Right lobe of liver (tissue), 6 donors: ENCODE measurements at places on chromosomes 13 and 19.

DNA sequence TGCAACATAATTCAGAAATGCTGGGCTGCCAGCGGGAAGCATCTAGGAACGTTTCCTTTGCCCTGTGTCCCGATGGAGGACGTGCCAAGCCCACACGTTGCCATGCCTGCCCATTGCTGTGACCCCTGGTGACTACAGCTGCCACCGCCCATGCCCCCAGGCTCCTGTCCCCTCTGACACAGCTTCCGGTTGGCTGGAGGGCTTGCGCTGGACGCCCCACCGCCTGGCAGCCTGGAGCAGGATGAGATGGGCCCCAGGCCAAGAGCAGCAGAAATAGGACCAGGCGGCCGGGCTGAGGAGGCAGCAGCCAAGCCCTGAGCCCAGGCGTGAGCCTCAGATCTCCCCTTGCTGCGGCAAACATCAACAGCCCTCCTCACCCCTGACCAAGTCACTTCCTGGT lies 125.9 kb downstream of the COL4A2 start:
- DNase-seq, result no peak
- no peak overlapping the region for H3K27ac ChIP-seq
- no peaks in the 10 kb centered on the region for H3K36me3 ChIP-seq
- no peak overlapping the region for H3K4me3 ChIP-seq

DNA sequence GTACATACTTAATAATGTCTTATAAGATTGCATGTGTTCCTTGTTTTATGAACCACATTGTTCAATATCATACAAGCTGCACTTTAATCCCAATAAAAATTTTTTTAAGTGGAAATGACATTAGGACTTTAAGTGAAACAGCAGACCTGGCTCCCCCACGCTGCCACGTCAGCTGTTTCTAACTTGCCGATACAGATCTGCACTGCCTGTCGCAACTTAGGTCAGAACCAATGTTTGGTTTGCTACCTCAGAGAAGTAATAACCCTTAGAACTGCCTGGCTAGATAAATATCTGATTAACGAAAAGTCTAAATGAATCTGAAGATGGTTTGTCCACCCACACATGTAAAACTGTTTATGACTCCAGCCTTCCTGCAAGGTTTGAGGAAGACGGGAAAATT lies 327.5 kb upstream of the DACH1 start:
- no peak overlapping the region for H3K27ac ChIP-seq
- no peaks in the 10 kb centered on the region for H3K27me3 ChIP-seq
- H3K4me1 ChIP-seq, result no peaks in the 10 kb centered on the region
- no peaks in the 10 kb centered on the region for H3K36me3 ChIP-seq
- no peak for DNase-seq

- H3K4me1 ChIP-seq, result no peaks in the 10 kb centered on the region
- no peaks in the 10 kb centered on the region for H3K27me3 ChIP-seq
- peak; percentile 75 for DNase-seq
- H3K36me3 ChIP-seq, result no peaks in the 10 kb centered on the region
- H3K4me3 ChIP-seq, result no peak overlapping the region
- no peak overlapping the region for H3K27ac ChIP-seq
Observed at GRCh38 chr19:4768934-4769777, 22.4 kb upstream of the FEM1A start.

- DNase-seq, result no peak
- peaks cover 25% of the 10 kb centered on the region for H3K4me1 ChIP-seq
- no peak overlapping the region for H3K4me3 ChIP-seq
- H3K27ac ChIP-seq, result peak overlapping the region; percentile 52
- no peaks in the 10 kb centered on the region for H3K36me3 ChIP-seq
Observed at GRCh38 chr19:6258812-6259311, 20.9 kb downstream of the MLLT1 start.

- no peaks in the 10 kb centered on the region for H3K4me1 ChIP-seq
- no peak overlapping the region for H3K4me3 ChIP-seq
- DNase-seq, result no peak
- H3K36me3 ChIP-seq, result peaks cover under 1% of the 10 kb centered on the region
- H3K27me3 ChIP-seq, result no peaks in the 10 kb centered on the region
Observed at GRCh38 chr19:35945121-35945790, 9.1 kb downstream of the LRFN3 start.

- no peak overlapping the region for H3K4me3 ChIP-seq
- no peak overlapping the region for H3K27ac ChIP-seq
Observed at GRCh38 chr19:57027360-57027759, 92.4 kb upstream of the USP29 start.

GRCh38 chr13:36428086-36428485 lies 4.2 kb upstream of the CCNA1 start:
- no peak for DNase-seq
- no peak overlapping the region for H3K4me3 ChIP-seq
- H3K27me3 ChIP-seq, result peaks cover 11% of the 10 kb centered on the region

- H3K4me1 ChIP-seq, result no peaks in the 10 kb centered on the region
- H3K27ac ChIP-seq, result no peak overlapping the region
- no peaks in the 10 kb centered on the region for H3K27me3 ChIP-seq
- no peak for DNase-seq
- no peaks in the 10 kb centered on the region for H3K36me3 ChIP-seq
Observed at GRCh38 chr19:37484406-37485168, 15.4 kb downstream of the ZNF570 start.

GRCh38 chr19:21335721-21336120 lies 6.5 kb upstream of the ZNF708 start:
- H3K4me1 ChIP-seq, result no peaks in the 10 kb centered on the region
- H3K36me3 ChIP-seq, result no peaks in the 10 kb centered on the region
- no peak overlapping the region for H3K27ac ChIP-seq
- no peaks in the 10 kb centered on the region for H3K27me3 ChIP-seq
- DNase-seq, result no peak
